ENCODE measurements at places on chromosomes 16 and 17.

- DNase-seq, result no peak
These were observed 167.2 kb upstream of the CDH11 start for GRCh38 chr16:65289022-65289421.

GRCh38 chr16:31356566-31357323, 1.8 kb downstream of the ITGAX start:
- no peak for DNase-seq

- no peak for DNase-seq
These were observed 821 bp upstream of the GFAP start for GRCh38 chr17:44915862-44916780.

DNA sequence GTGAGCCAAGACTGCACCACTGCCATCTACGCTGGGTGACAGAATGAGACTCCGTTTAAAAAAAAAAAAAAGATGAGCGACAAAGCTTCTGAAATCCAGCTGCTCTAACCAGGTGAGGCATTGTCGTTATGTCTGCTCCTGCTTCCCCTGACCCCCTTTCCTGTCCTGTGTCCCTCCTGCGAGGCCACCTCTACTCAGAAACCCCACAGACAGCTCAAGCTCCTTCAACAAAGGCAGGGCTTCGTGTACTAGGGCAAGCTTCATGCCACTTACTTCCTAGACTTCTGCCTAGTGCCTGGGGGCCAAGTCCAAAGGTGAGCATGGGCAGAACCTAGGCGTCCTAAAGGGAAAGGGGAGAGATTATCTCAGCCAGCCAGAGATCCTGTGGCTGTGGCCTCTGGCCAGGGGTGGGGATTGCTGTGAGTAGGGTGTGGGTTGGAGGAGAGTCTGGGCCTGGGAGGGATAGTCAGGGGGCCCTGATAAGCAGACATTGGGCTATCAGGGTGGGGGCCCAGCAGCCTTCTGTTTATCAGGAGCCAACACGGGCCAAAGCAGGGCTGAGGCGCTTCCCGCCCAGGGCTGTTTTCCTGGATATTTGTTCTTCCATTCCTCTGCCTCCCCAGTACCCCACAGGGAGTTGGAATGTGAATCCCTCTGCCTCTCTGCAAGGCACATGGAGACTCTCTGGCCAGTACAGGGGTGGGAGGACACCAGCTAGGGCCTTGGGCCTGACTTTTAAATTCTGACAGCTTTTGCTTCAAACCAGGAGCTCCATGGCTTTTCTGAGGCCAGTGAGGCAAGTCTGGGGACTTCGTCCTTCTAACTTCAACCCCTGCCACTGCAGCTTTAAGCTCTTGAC, 10.4 kb downstream of the ERAL1 start:
- DNase-seq, result no peak

- DNase-seq, result no peak
These were observed 12.4 kb downstream of the WSB1 start for GRCh38 chr17:27306276-27306835.

DNA sequence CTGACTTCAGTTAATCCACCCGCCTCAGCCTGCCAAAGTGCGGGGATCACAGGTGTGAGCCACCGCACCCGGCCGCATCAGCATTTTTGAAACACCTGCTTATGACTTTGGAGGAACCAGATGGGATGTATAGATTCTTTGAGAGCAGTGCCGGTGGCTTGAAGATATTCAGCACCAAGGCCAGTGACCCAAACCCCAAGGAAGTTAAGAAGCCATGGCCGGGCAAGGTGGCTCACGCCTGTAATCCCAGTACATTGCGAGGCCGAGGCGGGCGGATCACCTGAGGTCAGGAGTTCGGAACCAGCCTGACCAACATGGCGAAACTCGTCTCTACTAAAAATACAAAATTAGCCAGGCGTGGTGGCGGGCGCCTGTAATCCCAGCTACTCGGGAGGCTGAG, 43.9 kb downstream of the TRARG1 start:
- no peak for DNase-seq

DNA sequence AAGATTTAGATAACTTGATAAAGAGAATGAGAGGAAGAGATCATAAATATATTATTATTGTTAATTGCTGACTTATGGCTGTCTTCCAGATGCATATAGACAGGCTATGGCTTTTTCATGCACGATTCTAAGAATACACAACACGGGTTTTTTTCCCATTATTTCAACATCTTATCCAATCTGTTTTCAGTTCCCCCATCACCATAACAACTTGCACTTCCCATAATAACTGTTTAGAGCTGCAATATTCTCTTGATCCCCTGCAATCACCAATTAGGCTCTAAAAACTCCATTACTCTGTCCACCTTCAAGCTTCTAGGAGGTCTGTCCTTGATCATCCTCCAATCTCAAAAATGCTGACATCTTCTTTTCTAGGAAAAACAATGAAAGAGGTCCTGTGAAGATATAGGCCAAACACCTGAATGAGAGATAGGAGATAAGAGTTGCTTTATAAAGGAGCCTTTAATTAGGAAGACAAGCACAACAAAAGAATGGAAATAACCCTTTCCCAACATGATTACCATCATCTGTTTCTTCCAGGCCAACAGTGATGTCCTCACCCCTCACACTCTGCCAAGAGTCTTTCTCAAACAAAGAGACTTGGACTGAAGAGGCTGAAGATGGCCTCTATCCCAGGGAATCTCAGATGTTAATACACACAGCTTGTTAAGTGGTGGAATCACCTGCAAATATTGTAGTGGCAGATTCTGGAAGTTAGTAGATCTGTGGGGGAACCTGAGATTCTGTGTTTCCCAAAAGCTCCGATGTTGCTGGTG, 32.2 kb upstream of the CCL2 start:
- no peak for DNase-seq

GRCh38 chr16:47475786-47476185, 14.7 kb downstream of the PHKB start:
- no peak for DNase-seq

DNA sequence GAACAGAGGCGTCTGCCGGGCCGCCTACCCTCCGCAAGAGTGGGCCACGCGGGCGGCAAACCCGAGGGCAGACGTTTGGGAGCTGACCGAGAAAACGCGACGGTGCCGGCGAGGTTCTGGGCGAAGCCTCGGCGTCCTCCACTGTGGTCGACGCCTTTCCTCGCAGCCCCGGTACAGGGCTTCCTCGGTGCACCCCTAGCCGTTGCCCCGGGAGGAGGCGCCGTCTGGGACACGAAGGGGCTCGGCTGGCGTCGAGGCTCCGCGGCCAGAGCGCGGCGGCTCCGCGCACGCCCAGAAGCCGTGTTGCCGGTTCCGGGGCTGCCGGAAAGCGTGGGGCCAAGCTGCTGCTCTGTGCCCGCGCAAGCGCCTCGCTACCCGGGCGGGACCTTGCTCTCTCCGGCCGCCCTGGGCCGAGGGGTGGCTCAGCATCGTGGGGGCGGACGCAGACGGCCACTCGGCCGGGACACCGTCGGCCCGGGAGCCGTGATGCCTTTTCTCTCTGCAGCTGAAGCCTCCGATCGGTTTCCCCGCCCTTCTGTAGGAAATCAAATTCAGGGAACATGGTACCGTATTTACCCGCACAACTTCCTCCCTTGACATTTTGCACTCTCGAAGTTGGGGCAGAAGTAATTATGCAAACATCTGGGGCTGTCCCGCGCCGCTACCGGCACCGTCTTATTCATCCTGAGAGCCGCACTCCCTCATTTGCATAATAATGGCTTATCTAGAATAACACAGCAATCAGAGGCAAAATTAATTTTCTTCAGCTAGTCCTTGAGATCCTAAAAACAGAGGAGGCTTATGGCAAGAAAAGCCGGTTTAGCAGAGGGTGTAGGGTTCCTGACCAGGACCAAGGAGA, 7.3 kb upstream of the CBX8 start:
- no peak for DNase-seq
